Activated T-cell treated with anti-CD3 and anti-CD28 coated beads for 4 hours (primary cell): ENCODE measurements at places on chromosomes 1 and 21.

- no peak for DNase-seq
Observed at GRCh38 chr1:226453015-226453704, 45.3 kb upstream of the PARP1 start.

DNA sequence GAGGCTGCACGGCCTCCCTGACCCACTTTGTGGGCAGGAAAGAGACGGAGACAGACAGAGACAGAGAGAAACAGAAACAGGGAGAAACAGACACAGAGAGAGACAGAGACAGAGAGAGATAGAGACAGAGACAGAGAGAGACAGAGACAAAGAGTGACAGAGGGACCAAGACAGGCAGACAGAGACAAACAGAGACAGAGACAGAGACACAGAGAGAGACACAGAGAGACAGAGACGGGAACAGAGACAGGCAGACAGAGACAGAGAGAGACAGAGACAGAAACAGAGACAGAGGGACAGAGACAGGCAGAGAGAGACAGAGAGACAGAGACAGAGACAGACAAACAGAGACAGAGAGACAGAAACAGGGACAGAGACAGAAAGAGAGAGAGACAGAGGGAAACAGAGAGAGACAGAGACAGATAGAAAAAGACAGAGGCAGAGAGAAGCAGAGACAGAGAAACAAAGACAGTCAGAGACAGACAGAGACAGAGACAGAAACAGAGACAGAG lies 3.1 kb downstream of the COL6A1 start:
- DNase-seq: no peak

GRCh38 chr1:245599371-245600174 lies 444.8 kb downstream of the KIF26B start:
- DNase-seq: no peak

DNA sequence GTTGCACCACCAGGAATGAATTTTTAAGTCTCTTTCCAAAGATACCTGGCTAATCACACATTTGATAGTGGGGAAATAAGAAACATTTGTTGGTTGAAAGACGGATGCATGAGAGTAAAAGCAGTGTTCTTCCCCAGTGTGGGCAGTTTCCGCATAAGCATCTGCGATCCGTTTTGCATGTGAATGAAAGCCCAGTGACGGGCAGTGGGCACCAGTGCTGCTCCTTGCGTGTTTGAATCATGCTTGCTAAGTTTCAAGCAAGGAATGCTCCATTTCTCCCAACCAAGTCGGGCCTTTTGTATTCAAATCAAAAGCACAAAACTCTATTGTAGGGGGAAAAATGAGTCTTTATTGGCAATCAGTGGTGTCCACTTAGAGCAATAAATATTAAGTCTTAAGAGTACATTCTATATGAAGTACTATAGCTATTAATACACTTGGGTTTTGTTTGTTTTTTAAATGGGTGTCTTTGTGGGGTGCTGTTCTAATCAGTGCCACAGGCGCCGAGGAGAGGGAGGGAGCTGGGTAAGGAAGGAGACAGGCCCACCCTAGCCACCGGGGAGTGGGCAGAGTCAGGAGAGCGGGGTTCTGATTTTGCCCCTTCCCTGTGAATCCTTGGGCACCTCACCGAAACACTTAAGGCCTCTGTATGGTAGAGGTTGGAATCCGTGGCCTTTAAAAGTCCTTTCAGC lies 750 bp upstream of the PTGFRN start:
- no peak for DNase-seq

DNA sequence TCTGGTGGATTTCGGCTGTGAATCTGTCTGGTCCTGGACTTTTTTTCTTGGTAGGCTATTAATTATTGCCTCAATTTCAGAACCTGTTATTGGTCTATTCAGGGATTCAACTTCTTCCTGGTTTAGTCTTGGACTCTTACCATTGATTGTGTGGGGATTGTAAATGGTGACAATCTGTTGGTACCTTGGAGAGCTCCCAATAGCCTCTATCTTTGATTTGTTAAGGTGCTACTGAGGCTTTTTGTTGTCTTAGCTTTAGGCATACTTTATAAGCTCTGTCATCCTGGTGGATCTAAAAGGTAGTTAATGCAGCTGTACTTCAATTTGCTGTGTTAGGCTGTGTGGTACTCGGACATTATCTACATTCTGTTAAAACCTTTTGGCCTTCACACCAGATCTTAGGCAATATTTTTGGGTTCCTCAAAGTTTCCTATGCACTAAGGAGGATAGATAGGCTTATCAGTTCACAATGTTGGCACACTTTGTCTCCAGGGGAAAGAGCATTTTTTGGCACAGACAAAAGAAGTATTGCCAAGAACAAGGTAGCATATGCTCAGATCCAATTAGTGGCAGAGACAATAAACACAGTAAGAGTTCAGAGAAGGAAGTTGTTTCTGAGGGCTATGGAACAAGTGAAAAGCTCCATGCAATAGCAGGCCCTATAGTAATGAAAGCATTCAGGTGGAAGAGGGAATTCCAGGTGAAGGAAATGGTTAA lies 230.4 kb downstream of the PDE4B start:
- no peak for DNase-seq
